Natural killer cell (primary cell): ENCODE measurements at places on chromosomes 5 and 9.

GRCh38 chr5:176447591-176447977 is 601 bp upstream of the FAF2 start:
- DNase-seq: no peak

- DNase-seq: no peak
Measured at GRCh38 chr5:121667292-121667691, 184.4 kb upstream of the FTMT start.

DNA sequence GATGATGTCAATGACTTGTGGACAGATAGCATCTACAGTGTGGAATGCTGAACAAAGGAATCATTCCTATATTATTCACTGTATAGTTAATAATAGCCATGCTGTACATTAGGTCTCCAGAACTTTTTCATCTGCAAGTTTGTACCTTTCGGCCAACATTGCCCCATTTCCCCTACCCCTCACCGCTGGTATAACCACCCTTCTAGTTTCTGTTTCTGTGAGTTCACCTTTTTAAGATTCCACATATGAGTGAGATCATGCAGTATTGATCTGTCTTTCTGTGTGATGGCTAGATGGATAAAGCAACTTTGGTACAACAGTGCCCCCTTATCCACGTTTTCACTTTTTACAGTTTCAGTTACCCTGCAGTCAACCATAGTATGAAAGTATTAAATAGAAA is 18.8 kb upstream of the ALDH1B1 start:
- no peak for DNase-seq

DNA sequence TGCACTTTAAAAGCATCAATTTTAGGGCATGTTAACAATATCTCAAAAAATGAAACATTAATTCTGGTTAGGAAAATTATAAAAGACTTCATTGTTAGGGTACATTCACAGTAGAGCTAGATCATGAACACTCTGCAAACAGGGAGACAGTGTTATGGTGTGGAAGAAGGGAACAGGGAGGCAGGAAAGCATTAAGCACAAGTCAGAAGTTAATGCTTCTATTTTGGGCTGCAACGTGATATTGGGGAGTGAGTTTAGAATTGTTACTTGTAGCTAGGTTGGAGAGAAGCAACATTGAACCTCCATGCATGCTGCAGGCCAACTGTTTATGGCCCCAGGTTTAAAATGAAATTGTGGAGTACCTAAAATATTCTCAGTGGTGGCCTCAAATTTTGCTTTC is 278.1 kb upstream of the NMUR2 start:
- no peak for DNase-seq

GRCh38 chr9:93143830-93144530 is 9.9 kb upstream of the NINJ1 start:
- no peak for DNase-seq

GRCh38 chr5:85533341-85534047 is 1084.2 kb upstream of the COX7C start:
- no peak for DNase-seq

- DNase-seq: no peak
Measured at GRCh38 chr9:128689293-128689774, 312 bp downstream of the SET start.

DNA sequence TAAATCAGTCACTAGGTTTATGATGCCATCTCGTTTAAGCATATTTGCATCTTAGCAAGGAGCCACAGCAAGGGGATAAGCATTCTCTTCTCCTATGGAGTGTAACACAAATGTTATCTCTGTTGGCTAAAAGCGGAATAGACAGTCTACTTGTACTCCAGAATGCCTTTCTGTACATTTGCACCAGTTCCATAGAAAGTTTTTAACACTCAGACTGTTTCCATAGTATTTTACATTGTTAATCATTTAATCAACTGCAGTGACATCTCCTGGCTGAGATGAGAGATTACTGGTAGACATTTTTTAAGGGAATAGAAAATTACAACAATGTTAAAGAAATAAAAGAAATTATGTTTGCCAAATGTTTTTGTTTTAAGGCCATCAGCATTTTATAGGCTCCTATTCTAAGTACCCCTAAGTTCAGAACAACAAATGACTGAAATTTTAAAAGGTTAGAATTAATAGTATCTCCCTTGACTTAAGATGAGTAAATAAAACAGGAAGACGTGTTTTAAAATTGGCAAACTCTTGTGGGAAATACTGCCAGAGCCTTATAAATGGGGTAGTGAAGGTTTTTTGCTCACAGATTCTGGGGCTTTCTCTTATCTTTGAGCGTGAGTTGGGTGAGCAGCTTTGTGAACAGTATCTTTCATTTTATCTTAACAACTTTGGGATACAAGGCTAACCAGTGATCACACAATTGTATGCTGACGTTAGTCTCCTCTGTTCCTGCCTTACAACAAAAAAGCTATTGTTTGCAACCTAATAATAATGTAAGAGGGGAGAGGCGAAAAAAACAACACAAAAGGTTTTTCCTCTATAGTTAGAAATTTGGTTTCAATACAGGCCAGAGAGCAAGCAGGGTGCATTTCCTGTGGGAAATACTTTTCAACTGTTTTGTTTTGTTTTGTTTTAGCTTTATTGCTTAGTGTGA is 294.3 kb downstream of the FBXL7 start:
- no peak for DNase-seq

DNA sequence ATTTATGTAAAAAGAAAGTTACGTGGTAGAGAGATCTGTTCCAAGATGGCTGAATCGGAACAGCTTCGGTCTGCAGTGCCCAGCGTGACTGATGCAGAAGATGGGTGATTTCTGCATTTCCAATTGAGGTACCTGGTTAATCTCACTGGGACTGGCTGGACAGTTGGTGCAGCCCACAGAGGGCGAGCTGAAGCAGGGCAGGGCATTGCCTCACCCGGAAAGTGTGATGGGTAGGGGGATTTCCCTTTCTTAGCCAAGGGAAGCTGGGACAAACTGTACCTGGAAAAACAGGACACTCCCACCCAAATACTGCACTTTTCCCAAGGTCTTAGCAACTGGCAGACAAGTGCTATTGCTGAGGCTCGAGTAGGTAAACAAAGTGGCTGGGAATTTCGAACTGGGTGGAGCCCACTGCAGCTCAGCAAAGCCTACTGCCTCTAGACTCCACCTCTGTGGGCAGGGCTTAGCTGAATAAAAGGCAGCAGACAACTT is 13.1 kb upstream of the HSD17B4 start:
- no peak for DNase-seq

DNA sequence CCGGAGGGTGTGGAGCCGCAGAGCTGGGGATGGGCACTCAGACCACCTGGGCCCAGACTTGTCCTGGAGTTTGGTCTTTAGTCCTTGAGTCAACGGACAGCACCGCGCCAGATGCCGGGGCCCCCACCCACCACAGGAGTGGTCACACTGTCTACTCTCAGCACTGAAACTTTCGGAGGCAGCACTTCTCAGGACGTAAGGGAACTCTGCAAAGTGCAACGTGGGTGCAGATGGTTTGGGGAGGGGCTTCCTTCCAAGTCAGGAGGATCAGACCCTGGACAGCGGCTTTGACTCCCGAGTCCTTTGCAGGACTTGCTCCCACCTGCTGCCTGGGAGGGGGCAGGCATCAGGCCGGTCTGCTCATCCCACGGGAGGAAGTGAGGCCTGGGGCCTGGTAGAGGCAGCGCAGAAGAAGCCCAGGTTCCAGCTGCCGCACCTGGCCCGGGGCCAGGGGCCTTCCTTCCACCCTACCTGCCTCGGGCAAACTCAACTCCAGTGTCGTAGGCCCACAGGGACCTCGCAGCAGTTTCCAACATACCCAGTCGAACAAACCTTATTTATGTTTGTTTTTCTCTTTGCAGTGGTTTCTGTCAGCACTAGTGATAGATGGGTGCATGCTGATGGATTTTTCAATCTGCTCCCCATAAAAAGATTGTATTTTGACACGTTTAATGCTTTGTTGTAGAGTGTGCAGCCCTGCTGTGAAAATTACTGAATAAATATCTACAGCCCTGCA is 149.8 kb upstream of the PPP1R26 start:
- DNase-seq: no peak

GRCh38 chr5:43547532-43547931 is 9.3 kb downstream of the PAIP1 start:
- no peak for DNase-seq

DNA sequence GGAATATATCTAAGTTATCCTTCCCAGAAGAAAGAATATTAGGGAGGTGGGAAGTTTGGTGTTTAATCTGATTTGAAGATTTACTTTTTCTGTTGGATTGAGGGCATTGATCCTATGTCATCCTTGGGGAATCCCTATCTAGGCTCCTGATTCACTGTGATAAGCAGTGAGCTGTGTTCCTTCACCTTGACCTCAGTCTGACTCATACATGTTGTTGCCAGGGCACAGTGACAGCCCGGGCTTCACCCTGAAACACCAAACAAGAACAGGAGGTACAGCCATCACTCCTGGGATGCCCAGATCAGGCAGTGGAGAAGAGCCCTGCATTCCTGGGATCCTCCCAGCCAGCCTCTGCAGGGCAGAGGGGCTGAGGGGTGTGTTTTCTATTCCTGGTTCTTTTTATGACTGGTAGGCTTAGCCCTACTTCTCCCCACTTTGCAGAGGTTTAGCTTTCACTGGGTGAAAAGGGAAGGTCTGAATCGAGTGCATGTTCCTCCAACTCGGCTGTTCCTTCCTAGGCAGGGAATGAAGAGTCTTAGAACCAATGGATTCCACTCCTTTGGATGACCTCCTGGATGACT is 3.1 kb upstream of the FAM53C start:
- DNase-seq: no peak

GRCh38 chr5:5544094-5544663 is 121.7 kb downstream of the ICE1 start:
- DNase-seq: no peak

GRCh38 chr5:14628346-14628745 is 36.2 kb upstream of the OTULIN start:
- peak; percentile 78 for DNase-seq

DNA sequence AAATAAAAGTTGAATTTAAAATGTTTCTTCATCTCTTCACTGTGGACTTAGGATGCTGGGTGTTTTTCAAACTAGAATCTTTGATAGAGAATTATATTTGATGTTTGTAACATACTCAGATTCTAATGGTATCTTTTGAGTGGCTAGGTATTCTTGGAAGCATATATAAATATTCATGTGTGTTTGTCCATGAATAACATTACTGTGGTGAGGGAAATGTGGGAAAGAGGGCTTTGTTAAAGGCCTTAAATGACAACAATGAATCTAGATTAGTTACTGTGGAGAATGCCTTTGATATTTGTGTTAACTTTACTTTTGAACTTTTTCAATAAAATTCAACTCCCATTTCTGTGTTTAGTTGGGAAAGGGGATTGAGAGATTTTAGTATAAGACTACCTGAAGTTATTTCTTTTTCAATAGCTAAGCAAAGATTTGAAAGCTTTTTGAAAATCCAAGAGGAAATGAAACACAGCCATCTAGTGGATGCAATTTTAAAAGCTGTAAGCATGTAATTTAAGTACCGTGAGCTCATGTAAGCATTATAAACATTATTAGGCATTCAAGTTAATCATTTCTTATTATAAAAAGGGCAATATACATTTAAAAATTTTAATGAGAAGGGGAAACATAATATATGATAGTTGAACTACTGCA is 69.6 kb downstream of the CCDC171 start:
- DNase-seq: no peak

DNA sequence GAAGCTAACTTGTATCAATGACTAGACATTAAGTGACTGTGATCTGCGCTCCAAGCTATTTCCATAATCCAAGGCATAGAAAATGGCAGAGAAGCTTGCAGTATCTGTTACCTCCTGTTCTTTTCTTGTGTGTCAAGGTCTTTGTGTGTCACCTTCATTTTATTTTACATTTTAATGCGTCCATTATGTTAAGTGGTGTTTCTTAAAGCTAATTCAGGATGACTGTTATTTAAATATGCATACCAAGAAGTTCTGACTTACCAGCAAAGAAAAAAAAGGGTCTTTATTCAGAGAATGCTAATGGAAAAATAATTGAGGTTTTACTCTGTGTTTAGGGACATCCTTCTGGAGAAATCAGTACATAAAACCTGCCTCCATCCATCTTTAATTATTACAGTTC is 52.3 kb downstream of the STK32A start:
- no peak for DNase-seq

DNA sequence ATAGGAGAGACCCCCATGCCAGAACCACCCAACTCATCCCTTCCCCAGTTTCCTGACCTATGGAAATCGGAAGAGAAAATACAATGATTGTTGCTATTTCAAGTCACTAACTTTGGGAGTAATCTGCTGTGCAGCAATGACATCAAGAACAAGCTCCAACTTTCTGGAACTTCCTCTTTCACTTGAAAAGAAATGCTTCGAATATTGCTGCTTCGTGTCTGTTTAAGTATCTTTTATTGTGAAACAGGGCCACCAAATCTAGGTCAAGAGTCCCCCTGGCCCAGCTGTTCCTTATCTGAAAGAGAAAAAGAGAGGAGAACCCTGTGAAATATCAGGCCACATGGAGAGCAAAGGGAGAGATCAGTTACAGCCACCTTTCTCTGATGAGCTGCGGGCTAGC is 59.4 kb upstream of the DNAH5 start:
- DNase-seq: no peak

DNA sequence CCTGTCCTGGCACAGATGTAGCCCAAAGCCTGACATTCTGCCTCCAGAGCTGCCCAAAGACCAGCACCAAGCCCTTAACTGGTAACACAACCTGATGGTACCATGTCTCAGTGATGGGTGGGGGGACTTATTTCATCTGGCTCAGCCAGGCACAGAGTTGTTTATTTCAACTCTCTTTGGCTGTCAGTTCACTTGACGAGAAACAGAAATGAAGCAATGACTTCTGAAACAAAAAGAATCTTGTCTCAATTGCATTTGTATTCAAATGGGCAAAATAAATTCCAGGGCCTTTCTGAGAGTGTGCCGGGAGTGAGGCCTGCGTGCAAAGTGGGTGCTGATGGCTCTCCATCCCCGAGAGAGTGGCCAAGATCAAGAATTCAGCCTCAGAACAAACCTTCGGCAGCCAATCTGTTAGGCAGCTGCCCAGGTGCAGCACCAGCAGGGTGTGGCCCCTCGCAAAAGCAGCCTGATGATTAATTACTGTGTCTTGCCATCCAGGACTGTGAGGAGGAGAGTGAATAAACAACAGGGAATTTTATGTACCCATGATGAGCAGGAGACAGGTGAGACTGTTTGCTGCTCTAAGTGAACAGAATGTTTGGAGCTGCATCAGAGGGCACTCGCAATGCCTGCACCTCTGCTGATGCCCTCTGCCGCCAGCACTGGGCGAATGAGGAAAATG is 238.0 kb downstream of the HSPA4 start:
- DNase-seq: no peak

DNA sequence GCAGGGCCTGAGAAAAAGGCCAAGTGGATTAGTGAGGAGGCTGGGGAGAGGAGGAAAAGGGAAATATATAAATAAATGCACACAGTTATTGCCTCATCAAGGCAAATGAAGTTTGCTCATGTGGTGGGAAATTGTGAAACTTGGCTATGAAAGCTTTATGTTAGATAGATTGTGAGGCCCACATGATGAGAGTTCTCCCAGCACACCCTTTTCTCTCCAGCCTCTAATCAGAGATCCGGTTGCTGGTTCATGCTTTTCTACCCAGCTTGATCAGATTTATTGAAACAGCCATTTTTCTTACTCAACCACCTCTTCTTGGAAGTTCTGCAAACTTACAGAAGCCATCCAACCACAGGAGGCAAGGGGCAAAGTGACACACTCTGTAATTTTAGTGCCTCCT is 125.8 kb upstream of the KLF4 start:
- no peak for DNase-seq
